ENCODE measurements at places on chromosomes 6 and 20.
A peak's percentile ranks its signal among the peaks of the same experiment; 100 is the strongest.

GRCh38 chr20:48724891-48725554 is 102.8 kb downstream of the PREX1 start:
- DNase-seq: no peak

- no peak for DNase-seq
Measured at GRCh38 chr6:54519161-54519560, 210.9 kb downstream of the TINAG start.

GRCh38 chr6:136677822-136678221 is 114.5 kb downstream of the MAP3K5 start:
- DNase-seq: no peak

- DNase-seq: no peak
Measured at GRCh38 chr6:15366003-15366535, 120.2 kb downstream of the JARID2 start.

GRCh38 chr6:138671351-138671750 is 102.2 kb upstream of the CCDC28A start:
- DNase-seq: no peak

GRCh38 chr20:41178495-41178894 is 41.2 kb downstream of the PLCG1 start:
- no peak for DNase-seq

DNA sequence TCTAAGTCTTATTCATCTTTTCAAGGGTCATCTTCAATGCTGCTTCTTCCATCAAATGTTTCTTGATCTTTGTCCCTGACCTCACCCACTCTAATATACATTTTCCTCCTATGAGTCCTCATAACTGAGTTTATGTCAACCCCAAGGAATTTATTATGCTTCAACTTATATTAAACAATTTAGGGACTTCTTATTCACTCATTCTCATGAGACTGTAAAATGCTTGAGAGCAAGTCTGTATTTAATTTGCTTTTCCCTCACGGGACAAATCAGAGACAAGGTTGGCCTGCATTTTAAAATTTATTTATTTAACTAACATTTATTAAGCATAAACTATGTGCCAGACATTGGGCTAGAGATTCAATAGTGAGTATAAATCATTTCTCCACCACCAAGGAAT is 312.0 kb upstream of the NT5E start:
- DNase-seq: no peak

- DNase-seq: no peak
Measured at GRCh38 chr6:104118274-104118673, 741.4 kb downstream of the HACE1 start.

GRCh38 chr6:19691465-19692167 is 145.6 kb upstream of the ID4 start:
- no peak for DNase-seq

- no peak for DNase-seq
Measured at GRCh38 chr6:146876271-146877151, 277.7 kb downstream of the ADGB start.

- DNase-seq: no peak
Measured at GRCh38 chr20:20568604-20569205, 143.7 kb downstream of the RALGAPA2 start.

DNA sequence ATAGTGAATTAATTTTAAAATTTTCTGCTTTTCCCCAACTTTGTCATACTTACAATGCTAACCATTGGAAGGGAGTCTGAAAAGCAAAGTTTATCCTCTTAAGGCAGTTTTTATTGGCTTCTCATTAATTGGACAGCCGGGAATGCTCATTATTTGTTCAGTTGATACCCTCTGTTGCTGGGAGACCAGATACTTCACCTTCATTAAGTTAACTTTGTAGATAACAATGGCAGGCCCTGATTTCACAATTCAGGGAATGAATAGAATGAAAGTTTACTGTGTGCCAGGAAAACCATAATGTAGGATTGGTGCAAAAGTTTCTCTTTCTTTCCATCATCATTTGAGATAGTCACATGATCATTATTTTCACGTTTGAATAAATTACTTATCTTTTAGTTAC is 49.0 kb downstream of the COL19A1 start:
- no peak for DNase-seq

DNA sequence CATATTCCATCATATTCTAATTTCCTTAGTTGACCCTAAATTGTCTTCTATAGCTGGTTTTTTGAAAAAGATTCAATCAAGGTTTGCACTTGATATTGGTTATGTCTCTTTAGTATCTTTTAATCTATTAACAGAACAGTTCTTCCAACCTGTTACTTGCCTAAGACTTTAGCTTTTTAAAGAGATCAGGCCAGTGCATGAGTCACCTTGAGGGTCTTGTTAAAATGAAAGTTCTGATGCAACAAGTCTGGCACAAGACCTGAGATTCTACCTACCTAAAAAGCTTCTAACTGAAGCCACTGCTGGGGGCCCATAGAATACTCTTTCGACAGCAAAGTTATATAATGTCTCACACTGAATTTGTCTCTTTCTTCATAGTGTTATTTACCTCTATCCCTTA is 3.2 kb downstream of the USP45 start:
- no peak for DNase-seq

DNA sequence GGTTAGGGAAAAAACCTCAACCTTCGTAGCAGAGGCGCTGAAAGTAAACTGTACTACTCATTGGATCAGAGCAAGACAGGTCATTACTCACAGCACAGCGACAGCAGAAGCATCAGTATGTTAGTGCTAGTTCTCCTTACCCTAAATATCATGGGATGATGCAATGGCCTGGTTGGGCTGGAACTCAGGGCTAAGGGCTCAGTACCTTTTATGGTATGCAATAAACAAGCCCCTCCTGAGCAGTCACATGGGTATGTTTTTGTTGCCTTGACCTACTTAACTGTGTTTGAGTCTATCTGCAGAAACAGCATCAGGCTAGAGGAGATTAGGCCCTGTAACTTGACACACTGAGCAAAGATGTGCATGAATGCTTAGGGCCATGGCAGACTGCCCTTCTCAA is 369.4 kb upstream of the IMPG1 start:
- DNase-seq: no peak

GRCh38 chr6:5341845-5342244 is 80.5 kb downstream of the FARS2 start:
- DNase-seq: no peak

- no peak for DNase-seq
Measured at GRCh38 chr6:158609455-158610155, 34.9 kb downstream of the DYNLT1 start.

GRCh38 chr6:149936743-149937142 is 5.1 kb upstream of the ULBP2 start:
- DNase-seq: no peak

DNA sequence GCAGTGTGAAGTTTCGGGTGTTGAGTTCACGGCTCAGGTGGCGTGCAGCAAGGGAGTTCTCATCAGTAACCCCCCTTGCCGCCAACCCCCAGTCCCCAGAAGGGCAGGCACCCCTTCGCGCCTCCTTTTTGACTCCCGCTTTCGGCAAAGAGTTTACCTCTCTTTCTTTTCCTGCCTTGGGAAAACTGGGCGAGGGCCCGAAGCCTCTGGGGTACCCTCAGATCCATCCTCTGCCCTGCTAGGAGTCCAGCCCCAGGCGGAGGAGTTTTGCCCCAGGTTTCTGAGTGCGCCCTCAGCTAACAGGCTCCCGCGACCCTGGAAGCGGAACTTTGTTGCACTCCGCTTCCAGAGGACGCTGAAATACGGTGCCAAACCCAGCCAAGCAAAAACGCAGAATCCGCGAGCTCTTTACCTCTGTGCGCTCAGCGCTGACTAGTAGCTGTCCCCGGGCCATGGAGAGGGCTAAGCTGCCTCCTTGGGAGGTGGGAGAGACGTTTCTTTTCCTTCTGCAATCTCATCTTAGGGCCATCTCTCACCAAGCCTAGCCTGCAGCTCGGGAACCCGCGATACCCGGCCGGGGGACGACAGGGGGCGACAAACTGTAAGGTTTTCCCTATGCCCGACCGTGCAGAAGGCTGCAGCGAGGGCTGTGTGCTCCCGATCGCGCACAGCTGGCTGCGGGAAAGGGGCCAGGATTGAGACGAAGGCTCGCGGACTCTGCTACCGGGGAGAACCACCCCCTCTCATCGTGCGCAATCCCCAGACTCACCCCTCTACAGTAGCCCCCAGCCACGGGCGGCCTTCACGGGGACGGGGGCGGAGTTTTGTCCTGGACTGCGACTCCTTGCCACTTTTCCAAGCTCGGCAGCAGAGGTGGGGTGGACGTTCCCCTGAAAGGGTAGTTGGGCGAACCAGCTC is 2.7 kb upstream of the PAX1 start:
- no peak for DNase-seq

DNA sequence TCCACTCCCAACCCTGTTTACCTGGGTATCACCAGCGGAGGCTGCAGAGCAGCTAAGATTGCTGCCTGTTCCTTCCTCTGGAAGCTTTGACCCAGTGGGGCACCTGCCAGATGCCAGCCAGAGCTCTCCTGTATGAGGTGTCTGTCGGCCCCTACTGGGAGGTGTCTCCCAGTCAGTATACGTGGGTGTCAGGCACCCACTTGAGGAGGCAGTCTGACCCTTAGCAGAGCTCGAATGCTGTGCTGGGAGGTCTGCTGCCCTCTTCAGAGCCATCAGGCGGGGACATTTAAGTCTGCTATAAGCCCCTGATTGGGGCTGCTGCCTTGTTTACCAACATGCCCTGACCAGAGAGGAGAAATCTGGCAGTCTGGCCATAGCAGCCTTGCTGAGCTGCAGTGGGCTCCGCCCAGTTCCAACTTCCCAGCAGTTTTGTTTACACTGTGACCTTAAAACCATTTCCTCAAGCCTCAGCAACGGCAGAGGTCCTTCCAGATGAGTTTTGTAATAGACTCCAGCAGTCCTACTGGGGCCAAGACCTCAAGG is 2.8 kb downstream of the RAET1E start:
- no peak for DNase-seq

- no peak for DNase-seq
Measured at GRCh38 chr6:130050230-130050629, 31.8 kb downstream of the L3MBTL3 start.

GRCh38 chr6:46586906-46587305 is 65.7 kb downstream of the CYP39A1 start:
- DNase-seq: no peak

GRCh38 chr20:58482416-58482815 is 32.8 kb downstream of the APCDD1L start:
- DNase-seq: no peak

GRCh38 chr20:58573986-58574385 is 58.8 kb upstream of the APCDD1L start:
- DNase-seq: no peak

DNA sequence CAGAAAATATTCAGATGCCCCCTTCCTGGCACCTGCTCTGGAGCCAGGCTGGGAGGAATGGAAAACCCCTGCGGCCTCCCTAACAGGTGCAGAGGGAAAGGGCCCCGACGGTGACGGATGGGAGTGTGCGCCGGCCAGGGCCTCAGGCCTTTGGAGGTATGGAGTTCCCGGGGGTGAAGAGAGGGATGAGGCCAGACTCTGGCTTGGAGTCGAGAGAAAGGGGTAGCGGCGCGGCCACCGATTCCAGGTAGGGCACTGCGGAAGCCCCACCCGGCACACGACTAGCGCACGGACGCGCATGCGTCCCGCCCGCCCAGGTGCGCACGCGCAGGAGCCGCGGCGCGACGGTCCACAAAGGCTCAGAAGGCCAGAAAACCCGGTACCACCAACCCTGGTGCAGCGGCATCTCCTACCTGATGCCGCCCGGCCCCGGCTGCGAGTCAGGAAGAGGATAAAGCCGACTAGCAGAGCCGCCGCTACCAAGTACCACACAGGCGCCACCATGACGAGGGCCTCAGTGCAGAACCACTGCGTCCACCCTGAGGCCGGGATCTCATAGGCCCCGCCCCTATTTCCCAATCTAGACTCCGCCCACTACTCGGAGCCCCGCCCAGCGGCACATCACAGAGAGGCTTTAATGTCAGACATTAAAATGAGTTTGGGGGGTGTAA is at the start of gene DDRGK1:
Gene DDRGK1, minus strand, starts transcription at position 559 of the 671 bp plus-strand sequence. Its CDS starts 55 bp downstream, at position 504.
- DNase-seq: peak; percentile 76

- DNase-seq: peak; percentile 8
Measured at GRCh38 chr6:47242483-47243386, 67.0 kb downstream of the TNFRSF21 start.

- no peak for DNase-seq
Measured at GRCh38 chr20:38001981-38002380, 31.3 kb downstream of the TTI1 start.

DNA sequence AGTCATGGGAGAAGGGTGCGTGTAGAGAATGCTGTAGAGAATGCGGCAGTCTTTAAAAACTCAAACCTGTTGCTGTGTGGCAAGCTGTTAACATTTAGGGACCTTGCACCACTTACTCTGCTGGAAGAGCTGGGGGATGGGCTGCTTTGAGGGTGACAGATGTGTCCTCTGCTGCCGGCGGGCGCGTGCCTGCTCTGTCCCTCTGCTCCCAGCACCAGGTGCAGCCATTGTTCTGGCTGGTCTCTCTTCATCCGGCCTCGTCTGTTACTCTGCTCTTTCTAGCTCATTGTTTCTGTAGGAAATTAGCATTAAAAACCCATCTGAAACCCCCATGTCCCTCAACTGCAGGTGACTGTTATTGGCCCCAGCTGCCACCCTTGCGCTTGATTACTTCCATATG is 78.5 kb downstream of the CBFA2T2 start:
- no peak for DNase-seq

GRCh38 chr6:139474145-139475108 is 100.0 kb upstream of the CITED2 start:
- no peak for DNase-seq

DNA sequence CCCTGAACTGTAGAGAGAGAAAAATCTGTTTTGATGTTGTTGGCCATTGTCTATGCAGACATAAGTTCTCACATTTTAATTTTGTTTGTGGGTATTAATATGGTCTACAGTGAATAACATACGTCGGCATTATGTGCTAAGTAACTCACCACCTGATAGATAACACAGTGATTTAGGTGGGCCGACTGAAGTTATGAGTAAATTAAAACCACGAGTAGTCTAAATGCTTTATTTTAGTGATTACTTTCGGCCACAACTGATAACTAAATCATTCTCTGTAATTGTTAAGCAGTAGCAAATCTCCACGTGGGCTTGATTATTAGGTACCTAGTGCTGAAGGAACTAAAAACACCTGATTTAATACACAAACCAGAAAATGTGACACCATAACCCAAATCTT is 1.1 kb downstream of the DOP1A start:
- no peak for DNase-seq

DNA sequence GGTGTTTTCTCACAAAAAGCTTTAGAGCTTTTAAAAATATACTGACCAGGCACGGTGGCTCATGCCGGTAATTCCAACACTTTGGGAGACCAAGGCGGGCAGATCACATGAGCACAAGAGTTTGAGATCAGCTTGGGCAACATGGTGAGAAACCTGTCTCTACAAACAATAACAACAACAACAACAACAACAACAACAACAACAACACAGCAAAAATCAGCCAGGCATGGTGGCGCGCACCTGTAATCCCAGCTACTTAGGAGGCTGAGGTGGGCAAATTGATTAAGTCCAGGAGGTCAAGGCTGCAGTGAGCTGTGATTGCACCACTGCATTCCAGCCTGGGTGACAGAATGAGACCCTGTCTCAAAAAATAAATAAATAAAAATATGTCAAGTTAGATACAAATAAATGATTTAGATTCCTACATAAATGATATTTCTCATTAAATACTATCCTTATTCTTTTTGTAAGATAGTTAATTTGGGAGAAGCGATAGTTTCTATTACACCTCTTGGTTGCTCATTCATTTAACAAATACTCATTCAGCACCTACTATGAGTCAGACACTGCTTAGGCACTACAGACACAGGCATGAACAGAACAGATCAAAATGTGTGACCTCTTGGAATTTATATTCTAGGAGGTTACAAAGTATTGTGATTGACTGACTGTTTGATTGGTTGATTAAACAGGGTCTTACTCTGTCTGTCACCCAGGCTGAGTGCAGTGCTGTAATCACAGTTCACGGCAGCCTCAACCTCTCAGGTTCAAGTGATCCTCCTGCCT is 83.5 kb upstream of the BEND3 start:
- no peak for DNase-seq

GRCh38 chr6:5995949-5996713 is 10.6 kb downstream of the NRN1 start:
- DNase-seq: no peak
